ENCODE measurements at places on chromosomes 7 and 10.
A peak's percentile ranks its signal among the peaks of the same experiment; 100 is the strongest.

DNA sequence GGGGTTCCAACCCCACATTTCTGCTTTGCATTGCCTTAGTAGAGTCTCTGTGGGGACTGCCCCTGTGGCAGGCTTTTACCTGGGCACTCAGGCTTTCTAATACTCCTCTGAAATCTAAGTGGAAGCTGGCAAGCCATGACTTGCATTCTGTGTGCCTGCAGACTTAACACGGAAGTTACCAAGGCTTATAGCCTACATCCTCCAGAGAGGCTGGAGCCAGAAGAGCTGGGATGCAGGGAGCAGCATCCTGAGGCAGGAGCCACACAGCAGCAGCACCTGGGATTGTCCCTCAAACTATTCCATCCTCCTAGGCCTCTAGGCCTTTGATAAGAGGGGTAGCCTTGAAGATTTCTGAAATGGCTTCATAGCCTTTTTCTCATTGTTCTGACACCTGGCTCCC lies 22.1 kb upstream of the ABCC2 start:
- no peak for DNase-seq

GRCh38 chr7:30260246-30260768 lies 24.1 kb upstream of the ZNRF2 start:
- DNase-seq: no peak

DNA sequence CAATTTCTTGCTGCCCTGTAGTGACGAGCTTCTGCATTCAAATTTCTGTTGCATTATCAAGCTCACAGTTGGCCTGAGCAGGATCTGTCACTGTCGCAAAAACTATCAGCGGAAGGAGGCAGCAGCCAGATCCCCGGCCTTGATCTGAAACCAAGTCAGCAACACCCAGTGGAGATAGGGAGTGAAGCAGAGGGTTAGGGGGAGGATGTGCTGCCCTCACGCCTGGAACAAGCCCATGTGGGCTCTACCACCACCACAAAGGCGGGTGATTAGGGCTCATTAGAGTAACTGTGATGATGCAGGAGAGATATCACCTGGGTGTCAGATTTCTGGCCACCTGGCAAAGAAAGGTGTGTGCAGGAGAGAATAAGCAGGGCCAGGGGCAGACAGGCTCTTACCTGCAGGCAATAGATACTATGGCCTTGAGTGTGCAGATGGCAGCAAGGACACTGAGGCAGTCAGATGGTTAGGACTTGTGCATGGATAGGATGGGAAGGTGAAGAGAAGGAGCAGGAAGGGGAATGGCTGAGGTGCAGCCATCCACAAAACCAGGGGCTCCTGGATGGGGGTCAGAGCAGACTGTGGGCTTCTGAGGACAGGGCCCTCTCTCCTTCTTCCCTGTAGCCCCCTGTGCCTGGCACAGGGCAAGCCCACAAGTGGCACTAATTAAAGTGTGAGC lies 417.3 kb downstream of the RPS24 start:
- DNase-seq: no peak

DNA sequence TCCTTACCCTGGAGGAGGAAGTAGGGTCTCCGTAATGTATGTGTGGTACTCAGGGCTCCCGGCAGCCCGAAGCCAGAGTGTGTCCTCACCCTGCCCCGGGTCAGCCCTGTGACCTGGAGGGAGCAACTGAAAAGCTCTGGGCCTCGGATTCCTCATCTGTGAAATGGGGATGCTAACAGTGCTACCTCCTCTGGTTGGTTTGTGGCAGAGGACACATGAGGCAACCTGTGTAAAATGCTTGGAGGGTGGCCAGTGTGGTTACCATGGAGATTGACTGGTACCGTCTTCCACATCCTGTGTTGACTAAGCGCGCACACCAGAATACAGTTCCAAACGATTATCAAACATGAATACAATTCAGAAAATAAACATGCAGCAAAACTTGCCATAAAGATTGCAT lies 163.8 kb upstream of the KLF6 start:
- peak; percentile 13 for DNase-seq

- DNase-seq: no peak
Measured at GRCh38 chr10:22623633-22624253, 90.6 kb downstream of the PIP4K2A start.

DNA sequence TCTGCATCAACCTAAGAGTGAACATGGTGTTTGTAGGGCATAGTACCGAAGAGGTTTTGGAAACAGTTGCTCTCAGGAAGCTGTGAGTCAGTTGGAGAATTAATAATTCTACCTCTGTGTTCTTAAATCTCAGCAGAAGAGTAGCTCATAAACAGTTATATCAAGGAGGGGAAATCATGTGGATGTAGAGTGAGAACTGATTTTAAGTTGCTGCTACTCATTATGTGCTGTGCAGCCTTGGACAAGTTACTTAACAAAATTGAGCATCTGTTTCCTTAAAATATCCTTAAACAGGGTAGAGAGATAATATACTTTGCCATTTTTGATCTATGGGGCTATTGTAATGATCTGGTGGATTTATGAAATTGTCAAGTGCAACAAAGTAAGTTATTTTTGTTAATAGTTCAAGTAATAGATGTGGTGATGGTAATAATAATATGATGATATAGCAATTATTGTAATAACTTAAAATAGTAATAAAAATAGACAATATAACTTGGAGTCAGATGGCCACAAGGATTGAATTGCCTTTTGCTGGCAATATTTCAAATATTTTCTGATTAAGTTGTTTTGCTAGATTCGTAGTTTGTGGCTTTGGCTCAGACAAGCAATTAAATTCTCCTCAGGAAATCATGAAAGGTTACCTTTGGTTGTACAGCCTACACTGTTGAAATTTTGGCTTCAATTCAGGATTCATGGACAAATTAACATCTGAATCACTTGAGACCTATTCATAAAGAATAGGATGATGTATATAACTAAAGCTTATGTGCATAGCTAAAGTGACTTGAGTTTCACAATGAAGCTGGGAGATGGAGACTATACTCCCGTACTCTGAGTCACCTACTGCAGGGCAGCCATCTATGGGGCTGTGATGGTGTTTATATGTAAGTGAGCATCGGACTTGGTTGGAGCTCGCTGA lies 228.5 kb downstream of the CDK14 start:
- DNase-seq: no peak

DNA sequence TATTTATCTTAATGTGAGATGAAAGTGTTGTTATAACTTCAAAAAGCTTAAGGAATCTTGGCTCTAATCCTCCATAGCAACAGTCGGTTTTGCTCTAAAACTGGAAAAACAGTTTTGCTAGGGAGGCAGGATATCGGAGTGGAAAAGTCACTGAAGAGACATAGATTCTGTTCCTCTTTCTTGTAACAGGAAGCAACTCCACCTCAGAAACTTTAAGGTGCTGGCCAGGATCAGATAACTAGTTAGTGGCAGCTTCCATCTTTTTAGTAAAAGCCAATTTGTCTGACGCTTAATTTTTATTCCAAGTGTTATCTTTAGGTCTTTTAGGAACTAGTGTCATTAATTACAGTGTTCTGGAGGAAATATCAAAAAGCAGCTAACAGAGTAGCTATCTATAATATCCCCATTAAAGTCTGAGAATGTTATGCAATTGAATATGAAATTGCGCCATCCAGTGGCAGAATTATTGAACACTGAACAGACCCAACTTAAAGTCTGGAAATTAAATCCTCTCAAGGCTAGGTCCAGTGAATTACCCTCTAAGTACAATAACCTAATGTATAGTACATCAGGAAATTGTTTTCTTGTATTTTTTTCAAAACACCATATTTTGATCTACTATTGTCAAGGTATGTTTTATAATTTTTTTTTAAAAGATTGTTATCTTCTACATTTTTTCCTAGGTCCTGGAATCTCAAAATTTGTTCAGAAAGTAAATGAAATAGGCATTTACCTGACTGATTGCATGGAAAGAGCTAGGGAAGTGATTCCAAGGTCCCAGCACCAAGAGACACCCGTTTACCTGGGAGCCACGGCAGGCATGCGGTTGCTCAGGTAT lies 65.9 kb upstream of the CC2D2B start:
- peak; percentile 77 for DNase-seq

- DNase-seq: no peak
Measured at GRCh38 chr10:31949266-31949665, 20.6 kb upstream of the ARHGAP12 start.

DNA sequence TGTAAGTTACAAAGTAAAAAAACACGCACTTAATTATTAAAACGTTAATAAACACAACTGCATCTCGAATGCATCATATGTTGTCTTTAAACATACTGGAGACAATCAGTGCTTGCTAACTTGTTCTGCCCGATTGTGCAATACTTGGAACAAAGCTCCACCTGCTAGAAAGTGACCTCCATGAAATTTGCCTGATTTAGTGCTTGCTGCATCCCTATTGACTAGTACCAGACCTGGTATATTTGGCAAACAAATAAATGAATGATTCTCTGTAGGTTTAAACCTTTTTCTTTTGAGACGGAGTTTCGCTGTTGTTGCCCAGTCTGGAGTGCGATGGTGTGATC lies 6.2 kb downstream of the BZW2 start:
- DNase-seq: no peak

DNA sequence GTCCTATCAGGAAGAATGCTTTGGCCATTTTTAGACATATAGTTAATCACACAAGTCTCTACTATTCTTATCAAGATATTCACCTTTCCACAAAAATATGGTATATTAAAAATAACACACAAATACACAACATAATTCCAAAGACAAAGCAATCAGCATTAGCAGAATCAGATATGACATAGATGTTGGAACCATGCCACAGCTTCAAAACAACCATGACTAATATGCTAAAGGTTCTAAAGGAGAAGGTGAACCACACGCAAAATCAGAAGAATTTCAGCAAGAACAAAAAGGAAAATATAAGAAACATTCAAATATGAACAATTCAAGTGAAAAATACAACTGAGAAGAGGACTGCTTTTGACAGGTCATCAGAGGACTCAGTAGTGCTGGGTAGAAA lies 670.2 kb upstream of the SORCS1 start:
- no peak for DNase-seq

DNA sequence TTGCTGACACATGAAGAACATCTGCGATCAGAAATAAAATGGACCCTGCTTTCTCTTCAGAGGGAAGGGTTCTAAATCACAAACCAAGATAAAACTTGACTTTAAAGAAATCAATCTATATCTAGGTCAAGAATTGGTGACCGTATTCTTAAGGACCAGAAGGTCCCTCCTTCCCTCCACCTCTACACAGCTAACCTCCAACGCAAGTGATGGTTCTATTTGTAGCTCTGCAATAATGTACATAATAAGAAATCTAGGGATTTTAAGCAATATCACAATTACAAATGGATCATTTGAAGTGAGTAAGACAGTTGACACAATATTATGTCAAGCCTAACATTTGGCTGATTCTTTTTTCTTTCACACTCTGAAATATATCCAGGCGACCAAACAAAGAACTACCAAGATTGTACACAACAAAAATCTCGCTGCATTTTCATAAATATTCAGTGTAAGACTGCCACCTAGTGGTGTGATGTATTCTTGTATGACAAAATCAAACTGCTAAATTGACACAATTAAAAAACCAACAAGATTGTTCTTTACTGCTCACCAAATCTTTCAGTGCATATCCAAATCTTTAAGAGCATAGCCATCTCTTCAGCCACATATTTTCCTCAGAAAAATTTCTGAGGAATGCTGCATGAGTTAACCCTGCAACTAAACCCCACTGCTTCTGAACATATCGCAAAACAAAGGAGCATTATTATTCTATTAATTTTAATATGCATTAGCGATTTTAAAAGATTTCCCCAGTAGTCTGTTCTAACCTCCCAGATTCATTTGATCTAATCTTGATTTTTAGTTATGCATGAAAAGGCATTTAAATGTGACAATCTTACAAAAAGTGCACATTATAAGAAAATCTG lies 44.5 kb downstream of the ICA1 start:
- peak; percentile 63 for DNase-seq

- DNase-seq: no peak
Measured at GRCh38 chr7:42198974-42199668, 37.9 kb downstream of the GLI3 start.

DNA sequence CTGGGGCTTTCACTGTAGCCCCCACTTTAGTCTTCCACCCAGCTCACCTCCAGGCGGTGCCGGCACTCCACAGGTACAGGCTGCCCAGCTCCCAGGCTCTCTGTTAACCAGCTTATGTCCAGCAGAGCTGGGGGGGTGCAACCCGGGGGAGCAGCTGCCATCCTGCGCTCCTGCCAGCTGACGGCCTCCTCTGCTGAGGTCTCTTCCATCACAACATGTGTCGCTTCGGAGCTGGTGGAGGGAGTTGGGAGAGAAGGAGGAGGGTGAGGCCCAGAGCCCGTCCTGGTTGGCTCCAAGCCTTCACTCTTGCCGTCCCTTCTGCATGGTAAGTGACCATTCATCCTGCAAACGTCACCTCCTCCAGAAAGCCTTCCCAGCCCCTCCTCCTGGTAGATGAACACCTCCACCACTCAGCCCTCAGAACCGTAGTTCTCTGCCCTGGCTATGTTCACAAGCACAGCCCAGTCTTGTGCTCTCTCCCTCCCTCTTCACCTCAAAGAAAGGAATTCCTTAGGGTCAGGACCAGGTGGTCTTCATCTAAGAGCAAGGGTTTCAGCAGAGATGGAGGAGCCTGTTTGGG lies 1.6 kb downstream of the POLM start:
- DNase-seq: no peak

- no peak for DNase-seq
Measured at GRCh38 chr7:69534461-69535041, 63.7 kb upstream of the AUTS2 start.

GRCh38 chr7:96614154-96614867 lies 95.3 kb downstream of the SEM1 start:
- DNase-seq: no peak
